ENCODE measurements at places on chromosomes 12 and 14.

DNA sequence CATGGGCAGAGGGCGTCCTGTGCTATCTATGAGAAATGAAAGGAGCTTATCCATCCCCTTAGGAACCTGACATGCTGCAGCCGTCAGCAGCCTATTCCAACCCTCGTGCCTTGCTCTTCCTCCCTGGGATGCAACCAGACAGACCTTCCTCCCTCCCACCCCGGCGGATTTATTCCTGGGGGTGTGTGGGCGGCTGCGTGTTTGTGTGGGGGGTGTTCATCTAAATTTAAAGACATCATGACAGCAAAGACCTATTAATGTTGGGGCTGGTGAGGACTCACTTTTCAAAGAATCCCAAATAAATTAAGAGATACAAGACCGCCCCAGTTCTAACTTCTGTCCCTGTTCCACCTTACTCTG, 52.0 kb downstream of the WSCD2 start:
- DNase-seq: no peak

DNA sequence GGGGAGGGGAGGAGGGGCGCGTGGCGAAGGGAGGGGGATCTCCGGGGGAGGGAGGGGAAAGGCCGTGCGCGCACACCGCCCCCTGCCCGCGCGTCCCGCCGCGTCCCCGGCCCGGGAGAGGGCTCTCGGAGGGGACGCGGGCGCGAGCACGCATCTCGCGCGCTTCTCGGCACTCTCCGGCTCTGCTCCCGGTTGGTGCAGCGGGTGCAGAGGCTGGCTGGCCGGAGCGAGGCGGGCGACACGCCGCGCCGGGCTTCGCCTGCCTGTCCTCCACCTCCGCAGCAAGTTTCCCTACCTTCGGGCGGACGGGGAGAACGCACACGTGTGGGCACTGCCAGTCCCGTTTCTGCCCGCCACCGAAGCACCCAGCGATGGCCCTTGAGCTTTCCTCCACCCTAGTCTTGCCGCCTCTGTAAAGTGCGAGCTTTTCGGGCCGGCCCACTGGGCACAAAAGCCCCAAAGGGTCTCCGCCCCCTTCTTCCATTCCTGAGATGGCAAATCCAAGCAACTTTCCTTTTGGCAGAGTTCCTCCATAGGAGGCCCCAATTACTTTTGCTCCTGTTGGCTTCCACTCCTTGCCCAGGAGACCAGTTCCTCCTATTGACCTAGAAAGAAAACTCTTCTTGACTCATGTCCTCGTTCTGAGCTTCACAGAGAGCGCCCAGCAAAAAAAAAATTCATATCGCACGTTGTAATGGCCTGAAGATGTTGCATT, 363 bp upstream of the CSAD start:
- DNase-seq: peak; percentile 72

DNA sequence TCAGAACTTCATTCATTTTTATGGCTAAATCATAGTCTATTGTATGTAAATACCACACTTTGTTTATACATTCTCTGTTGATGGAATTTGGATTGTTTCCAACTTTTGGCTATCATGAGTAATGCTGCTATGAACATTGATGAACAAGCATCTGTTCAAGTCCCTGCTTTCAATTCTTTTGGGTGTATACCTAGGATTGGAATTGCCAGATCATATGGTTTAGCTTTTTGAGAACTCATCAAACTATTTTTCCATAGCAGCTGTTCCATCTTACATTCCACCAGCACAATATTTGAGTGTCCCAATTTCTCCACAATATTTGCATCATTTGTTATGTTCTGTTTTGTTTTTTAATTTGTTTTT, 52.3 kb upstream of the CCND2 start:
- DNase-seq: no peak

DNA sequence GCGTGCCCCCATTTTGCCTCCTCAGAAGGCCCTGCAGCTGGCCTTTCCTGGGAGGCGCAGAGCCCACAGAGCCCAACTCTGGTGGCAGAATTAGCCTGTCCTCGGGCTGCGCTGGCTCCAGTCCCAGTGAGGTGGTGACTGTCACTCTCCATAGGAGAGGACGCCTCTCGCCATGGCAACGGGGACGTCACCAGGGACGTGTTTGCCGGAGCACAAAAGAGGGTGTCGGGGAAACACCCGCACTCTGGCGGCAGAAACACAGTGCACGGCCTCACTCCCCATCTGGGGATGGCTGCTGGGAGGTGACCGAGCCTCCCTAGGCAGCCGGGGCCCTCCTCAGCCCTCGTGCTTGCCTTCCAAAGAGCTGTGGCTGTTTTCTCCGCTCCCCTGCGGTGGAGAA, 50.2 kb upstream of the NCOR2 start:
- DNase-seq: no peak

DNA sequence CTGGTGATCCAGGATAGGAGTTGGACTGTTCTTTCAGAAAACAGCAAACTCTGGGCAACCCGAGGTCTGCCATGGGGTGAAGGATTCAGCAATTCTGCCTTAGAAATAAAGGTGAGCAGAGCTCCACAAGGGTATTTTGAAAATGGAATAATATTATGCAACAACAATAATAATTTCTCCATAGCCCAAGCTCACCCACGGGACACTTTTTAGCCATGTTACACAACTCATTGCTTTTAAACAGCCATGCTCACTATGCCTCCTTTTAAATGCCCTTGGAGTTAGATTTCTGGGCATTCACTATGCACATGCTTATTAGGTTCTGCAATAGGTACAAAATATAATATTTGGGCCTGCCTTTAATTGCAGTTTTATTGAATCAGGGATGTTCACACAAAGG, 37.2 kb downstream of the SLC35F4 start:
- no peak for DNase-seq

DNA sequence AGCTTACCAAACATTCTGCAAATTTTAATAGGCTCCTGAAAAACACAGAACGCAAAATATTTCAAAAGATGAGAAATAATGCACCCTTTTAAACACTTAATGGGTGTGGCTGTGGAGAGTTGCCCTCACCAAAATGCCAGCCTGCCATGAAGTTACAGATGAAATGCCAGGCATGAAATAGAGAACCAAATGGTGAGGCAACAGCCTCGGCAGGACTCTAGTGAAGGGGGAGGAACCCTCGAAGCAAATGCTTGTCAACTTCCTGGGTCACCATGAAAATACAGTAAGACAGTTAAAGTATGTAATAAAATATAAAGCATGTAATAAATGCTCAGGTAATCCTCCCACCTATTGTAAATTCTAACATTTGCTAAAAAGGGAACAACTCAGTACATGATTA, 24.1 kb downstream of the DUSP16 start:
- DNase-seq: no peak

DNA sequence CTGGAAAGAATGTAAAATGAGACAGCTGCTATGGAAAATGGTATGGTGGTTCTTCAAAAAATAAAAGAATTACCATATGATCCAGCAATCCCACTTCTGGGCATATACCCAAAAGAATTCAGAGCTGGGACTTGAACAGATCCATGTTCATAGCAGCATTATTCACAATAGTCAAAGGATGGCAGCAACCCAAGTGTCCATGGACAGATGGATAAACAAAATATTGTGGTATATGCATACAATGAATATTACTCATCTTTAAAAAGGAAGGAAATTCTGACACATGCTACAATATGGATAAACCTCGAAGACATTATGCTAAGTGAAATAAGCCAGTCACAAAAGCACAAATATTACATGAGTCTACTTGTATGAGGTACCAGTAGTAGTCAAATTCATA, 9.1 kb downstream of the RAB2B start:
- no peak for DNase-seq

DNA sequence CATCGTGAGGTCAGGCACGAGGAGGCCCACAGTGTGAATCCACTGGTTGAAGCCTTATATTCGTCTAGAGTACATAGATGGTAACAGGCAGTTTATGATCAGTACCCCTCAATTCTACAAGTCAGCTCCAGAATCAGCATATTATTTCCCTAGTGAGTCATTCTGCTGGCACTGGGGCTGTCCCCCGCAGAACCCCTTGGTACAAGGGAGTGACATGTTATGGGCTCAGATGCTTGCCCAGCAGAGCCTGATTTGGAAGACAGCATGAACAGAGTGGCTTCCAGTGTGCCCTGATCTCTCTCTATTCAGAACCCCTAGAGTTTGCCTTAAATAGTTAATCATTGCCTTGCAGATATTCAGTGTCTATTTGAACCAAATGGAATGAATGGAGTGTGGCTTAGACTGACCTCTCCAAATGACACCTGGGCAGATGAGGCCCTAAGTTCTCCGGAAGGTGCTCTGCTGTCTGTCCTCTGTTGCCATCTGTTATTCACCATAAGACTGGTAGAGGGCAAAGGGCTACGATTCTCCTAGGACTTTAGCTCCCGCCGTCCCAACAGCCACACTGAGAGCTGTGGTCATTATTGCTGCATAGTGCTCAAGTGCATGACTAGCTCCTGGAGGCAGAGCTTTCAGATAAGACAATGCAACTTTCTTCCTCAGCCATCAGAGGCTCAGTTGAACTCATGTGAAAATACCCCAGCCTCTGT, 41.1 kb downstream of the CACNA2D4 start:
- no peak for DNase-seq

- no peak for DNase-seq
Measured at GRCh38 chr12:47351526-47351925, 271.8 kb upstream of the AMIGO2 start.

DNA sequence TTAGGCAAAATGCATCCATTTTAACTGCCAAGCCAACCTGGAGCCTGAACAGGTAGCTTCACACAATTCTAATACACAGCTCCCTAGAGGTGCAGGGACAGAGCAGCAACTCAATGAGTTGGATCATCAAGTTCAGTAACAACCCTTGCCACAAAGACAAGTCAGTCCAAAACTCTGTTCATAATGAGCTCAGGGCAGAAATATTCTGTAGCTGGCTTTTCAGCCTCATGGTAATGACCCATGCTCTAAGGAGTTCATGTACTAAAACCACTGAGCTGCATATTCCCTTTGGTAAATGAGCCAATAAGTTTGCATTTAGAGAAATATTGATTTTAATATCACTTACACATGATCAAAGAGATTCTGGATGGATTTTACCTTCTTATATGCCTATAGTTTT, 316.1 kb downstream of the SEC23A start:
- DNase-seq: no peak

- DNase-seq: no peak
Measured at GRCh38 chr12:103422328-103422727, 73.4 kb downstream of the C12orf42 start.

GRCh38 chr12:5034603-5035002, 9.1 kb upstream of the KCNA5 start:
- no peak for DNase-seq

GRCh38 chr12:76428117-76428516, 79.9 kb upstream of the BBS10 start:
- DNase-seq: no peak
